ENCODE measurements at places on chromosomes 4 and X.

- no peak for DNase-seq
These were observed 263.6 kb downstream of the PTTG2 start for GRCh38 chr4:38223782-38224236.

DNA sequence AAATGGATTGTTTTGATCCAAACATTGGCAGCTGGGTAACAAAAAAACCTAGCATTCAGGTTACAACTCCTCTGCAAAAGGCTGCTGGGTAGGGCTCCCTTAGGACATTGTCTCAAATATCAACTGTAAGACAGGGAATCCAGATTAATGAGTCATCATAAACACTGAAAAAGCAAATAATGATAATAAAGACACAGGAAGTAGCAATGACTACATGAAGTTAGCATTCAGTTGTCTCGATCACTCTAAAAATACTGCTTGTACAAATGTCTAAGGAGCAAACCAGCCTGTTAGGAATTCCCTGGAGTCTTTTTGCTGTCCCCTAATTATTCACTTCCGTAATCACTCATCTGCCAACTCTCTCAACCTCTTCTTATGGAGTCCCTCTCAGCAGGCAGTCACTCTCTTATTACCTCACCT lies 259.2 kb downstream of the GPC3 start:
- DNase-seq: no peak

GRCh38 chrX:119266364-119266995 lies 30.4 kb downstream of the PGRMC1 start:
- no peak for DNase-seq

- no peak for DNase-seq
These were observed 264.5 kb upstream of the ANKRD50 start for GRCh38 chr4:124977045-124977444.

GRCh38 chrX:47283015-47283771 lies 50.4 kb downstream of the USP11 start:
- peak; percentile 5 for DNase-seq

DNA sequence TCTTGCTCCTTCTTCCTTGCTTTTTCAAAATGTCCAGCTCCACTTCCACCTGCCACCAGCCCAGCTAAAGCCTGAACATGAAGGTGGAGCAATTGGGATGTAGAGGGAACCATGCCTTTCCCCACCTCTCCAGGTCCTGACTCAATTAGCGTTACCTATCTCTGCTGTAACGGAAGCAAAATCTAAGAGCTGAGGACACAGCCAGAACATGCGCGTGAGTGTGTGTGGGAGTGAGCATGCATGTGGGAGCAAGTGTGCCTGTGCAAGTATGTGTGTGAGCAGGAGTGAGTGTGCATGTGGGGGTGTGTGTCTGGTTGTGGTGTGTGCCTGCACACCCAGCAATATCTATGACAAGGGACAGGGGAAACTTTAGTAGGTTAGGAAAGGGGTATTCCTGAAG lies 364.5 kb downstream of the MID1IP1 start:
- no peak for DNase-seq

GRCh38 chr4:3418029-3418762 lies 23.6 kb upstream of the HGFAC start:
- DNase-seq: no peak

DNA sequence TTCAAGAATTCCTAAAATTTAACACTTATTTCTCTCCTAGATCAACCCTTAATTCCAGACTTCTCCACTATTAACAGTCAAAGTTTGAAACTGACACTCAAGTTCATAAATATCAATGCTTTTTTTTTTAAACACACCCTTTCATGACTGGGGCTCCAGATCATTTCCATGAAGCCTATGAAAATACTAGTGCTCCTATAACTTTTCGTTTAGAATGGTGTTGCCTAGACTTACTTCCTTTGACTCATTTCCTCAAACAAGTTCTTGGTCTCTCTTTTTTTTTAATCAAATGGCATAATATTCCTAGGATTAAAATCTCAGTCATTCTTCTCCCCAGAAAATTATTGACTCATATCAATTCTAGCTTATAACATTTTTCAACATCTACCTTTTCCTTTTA lies 13.1 kb downstream of the ZMAT1 start:
- DNase-seq: no peak

DNA sequence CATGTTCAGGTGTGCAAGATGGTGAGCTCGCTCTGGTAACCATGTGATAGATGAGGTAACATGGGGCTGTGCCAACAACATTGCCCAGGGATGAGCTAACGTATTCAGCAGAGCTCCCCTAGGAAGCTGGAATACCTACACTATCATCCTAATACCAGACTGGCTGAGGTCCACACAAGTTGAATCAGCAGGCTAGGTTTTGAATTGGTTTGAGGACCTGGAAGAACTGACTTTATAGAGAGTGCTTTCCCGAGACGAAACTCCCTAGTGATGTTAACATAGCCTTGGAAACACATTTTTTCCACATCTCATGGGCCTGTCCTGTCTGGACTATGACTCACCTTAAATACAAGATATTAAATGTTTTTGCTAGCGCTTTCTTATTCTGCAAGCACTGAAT lies 56.7 kb downstream of the IGFBP7 start:
- DNase-seq: no peak

DNA sequence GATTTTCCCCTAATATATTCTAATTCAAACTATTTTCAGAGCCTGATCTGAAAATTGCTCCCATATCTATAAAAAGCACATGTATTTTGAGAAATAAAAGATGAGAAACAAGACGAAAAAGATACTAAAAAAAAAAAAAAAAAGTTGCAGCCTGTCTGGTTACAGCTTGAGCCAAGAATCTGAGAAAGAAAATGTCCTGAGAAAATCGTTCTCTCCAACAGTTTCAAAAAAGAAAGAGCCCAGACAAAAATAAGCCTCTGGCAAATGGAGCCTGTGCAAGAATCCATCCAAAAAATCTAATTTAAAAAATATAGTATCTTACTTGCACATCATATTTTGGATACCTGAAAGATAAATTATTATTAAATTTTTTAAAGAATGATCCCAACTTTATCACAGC lies 163.0 kb upstream of the TBL1X start:
- no peak for DNase-seq

- no peak for DNase-seq
These were observed 39.2 kb upstream of the UGT2B7 start for GRCh38 chr4:69056921-69057550.

DNA sequence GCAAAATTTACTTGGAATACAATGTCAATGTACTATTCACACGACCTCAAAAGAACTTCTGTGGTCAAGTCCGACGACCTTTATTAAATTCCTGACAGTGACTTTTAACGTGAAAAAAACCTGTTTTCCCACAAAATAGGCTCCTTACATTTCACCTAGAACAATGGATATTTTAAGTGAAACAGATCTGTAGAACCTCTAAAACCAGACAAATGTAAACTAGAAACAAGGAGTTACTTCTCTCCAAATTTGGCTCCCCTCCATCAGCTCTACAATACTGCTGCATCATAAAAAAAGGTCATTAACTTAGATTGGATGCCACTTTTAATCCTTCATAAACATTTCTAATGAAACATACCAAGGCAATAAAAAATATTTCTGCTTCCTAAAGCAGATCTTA lies 1.2 kb downstream of the NEK1 start:
- no peak for DNase-seq

- no peak for DNase-seq
These were observed 131.9 kb downstream of the ADRA2C start for GRCh38 chr4:3898098-3898497.

DNA sequence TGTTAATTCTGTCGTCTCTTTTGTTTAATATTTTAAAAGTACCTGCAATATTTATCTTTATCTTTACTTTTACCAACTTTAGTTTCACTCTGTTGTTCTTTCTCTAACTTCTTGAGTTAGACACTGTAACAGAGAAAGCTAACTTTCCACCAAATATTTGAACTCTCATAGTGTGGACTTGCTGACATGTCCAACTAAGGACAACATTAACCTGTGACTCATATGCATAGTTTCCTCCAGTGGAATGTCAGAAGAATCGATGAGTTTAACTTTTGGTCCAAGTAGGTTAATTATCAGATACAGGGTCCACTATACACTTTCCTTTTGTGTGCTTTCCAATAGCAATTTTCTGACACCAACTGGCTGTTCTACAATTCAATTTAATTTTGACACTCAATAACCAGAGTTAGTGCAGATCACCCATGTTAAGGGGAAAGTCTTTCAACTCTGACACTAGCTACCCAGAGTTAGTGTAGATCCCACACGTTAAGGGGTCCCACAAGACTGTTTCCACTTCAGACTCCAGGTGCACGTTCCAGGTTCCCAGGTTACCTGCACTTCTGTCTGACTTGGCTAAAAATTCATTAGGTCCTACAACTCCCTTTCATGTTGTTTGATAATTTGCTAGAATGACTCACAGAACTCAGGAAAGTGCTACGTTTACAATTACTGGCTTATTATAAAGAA lies 559.0 kb upstream of the AMOT start:
- DNase-seq: no peak

DNA sequence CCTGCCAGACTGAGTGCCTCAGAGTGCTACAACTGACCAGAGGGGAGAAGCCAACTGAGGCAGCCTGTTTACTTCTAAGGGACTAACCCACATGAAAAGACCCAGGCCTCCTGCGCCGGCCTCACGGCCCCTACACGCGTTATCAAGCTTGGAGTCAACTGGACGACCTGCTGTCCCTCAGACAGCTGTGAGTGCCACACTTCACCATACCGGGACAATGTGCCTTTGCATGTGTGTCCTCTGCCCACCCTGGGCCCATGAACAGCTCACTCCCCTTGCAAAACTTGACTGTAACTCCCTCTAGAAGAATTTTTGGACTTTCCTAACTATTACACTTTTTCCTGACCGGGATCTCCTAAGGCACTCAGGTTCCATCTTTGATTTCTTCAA lies 1.8 kb downstream of the NOP14 start:
- DNase-seq: no peak

DNA sequence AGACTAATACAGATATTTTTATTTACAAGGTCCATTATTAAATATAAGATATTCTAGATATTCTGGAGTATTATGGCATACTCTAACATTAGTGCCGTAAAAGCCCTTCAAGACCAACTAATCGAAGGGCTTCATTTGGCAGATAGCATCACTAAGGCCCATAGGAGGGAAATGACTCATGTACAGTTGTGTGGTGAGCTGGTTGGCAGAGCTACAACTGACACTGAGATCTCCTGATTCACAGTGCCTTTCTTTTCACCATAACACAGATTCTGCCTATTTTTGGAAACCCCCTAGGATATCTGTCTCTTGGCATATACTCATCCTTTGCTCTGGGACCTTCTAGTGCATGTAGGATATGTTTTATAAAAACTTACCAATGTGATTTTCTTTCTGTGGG lies 201.7 kb upstream of the AFF2 start:
- DNase-seq: no peak

DNA sequence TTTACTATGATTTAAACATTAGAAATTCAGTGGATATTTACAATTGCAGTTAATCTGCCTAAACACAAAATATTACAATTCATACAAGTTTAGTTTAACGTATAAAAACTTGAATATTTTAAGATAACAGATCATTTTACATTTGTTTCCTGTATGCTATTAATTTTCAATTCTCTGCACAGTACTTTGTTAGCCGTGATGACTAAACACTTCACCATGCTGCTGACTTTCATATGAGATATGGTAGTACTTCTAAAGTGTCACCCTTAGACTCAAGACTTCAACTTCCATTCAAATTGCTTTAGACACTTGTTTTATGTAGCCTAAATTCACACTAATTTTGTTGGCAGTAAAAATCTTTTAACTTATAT lies 1646.4 kb upstream of the ADGRL3 start:
- no peak for DNase-seq

DNA sequence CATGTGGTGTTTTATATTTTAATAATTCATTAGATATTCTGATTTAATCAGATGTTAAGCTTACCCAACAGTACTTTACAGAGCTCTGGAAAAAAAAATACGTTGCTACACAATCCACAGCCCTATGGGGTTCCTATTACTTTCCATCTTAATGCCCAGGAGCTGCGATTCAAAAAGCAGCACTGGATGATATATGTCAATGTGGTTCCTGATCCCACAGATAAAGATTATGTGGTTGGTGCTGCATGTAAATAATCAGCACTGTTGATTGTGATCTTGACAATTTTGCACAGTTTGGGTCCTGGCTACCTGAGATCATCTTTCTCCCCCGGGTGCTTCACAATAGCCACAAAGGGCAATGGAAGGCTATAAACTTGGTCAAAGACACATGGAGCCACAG lies 72.7 kb upstream of the DCLK2 start:
- DNase-seq: peak; percentile 70

- DNase-seq: no peak
These were observed 12.4 kb downstream of the SMIM14 start for GRCh38 chr4:39626261-39626660.

GRCh38 chrX:130057209-130057608 lies 53.1 kb downstream of the ELF4 start:
- no peak for DNase-seq

GRCh38 chrX:41339148-41339547 lies 5.2 kb downstream of the DDX3X start:
- DNase-seq: no peak

GRCh38 chrX:74514384-74514783 lies 93.1 kb downstream of the SLC16A2 start:
- no peak for DNase-seq

DNA sequence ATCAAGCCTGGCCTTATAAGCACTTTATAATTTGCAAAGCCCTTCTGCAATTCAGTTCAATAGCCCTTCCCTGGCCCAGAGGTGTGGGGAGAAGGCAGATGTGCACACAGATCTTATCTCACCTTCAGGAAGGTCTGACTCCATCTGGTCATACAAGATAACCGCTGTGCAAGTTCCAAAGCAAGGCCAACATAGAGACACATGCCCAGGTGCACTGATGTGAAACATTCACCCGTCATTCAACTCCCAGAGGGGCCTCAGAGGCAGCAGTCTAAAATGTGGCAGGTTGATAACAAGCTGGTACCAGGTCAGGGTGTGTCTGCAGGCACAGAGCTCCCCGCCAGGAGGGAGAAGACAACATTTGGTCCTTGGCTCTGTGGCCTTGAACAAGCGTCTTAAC lies 10.9 kb upstream of the WFS1 start:
- no peak for DNase-seq

DNA sequence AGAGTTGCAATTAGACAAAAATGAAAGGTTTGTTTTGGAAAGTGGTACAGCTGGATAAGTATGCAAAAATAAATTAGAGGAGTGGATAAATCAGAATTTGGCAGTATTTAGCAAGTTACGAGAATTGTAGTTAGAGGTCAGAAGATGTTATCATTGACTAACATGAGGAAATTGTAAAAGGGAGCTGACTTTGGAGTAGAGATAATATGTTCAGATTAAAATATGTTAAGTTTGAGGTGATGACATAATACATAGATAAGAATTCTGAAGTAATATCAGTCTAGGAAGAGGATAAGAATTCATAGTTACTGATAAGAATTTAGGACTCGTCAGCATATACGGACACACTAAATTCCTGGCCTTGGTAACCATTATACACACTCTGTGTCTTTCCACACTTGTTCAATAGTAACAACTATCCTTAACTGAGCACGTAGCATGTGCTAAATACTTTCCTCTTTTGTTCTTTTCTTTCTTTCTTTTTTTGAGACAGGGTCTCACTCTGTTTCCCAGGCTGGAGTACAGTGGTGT lies 4.1 kb upstream of the EPGN start:
- no peak for DNase-seq

GRCh38 chr4:58962424-58962823 lies 1852.2 kb upstream of the IGFBP7 start:
- DNase-seq: no peak

GRCh38 chrX:42384956-42385355 lies 393.0 kb downstream of the PPP1R2C start:
- no peak for DNase-seq

Data from T-helper 2 cell (primary cell).